GM10248 (cell line): ENCODE measurements at places on chromosomes 7 and 10.

- peak; percentile 38 for DNase-seq
Observed at GRCh38 chr10:117165538-117166417, 27.7 kb upstream of the VAX1 start.

- no peak for DNase-seq
Observed at GRCh38 chr7:80785961-80786536, 132.8 kb downstream of the SEMA3C start.

GRCh38 chr10:8064436-8064835 is 9.9 kb downstream of the GATA3 start:
- DNase-seq: no peak

- no peak for DNase-seq
Observed at GRCh38 chr7:141715018-141715417, 6.9 kb downstream of the WEE2 start.

DNA sequence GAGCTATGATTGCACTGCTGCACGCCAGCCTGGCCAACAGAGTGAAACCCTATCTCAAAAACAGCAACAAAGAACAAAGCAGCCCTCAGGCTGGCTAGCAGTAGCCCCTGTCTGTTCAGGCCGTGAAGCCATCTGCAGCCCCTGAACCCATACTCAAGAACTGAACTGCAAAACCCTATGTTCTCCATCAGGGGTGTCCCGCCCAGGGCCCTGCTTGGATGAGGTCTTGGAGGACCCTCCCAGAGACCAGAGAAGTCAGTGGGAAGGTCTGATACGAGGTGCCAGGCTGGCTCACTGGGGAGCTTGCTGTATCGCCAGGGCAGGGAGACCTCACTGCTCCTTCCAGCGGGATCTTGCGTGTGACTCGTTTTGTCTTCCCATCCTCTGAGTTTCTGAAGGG is 39.3 kb downstream of the RBM17 start:
- DNase-seq: no peak

DNA sequence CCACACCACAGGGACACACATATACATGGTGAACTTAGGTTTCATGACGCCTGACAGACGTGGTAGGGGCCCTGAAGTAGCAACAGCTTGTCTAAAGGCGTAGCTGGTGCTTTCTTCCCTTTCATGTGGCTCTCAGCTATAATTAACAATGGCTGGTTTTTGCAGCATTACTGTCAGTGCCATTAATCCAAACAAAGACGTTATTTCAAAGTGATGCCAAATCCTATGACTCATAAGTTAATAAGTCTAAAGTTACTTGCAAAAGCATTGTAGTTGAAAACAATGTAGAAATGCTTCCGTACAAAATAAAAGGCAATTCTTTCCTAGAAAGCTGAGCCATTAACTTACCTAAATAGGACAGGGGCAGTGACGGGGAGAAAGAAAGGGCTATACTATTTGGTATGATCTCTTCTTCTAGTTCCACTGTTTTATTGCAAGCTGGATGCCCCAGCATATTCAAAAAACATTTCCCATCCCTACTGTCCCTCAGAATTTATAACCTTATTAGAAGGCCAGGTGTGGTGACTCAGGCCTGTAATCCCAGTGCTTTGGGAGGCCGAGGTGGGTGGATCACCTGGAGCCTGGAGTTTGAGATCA is 105.4 kb downstream of the ODAD2 start:
- DNase-seq: no peak

GRCh38 chr7:4209966-4210365 is 472.1 kb upstream of the FOXK1 start:
- no peak for DNase-seq

DNA sequence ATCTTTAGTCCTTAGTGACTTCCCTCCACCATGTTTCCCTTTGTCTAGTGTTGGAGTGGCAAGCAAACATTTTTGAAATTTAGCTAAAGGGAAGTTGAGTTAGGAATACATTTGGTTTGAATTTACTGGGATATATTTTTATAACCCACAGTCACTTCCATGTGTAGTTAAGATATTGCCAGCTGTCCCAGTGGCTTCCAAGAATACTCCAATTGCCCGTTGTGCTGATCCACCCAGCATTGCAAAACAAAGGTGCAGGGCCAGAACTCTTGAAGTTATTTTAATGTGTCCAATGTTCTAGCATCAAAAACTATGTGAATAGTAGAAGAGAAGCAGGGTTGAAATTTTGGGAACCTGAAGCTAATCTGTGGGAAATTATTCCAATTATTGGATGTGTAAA is 2.5 kb upstream of the P4HA1 start:
- DNase-seq: no peak

- no peak for DNase-seq
Observed at GRCh38 chr7:137094-137891, 55.1 kb upstream of the FAM20C start.
